ENCODE measurements at places on chromosomes 2 and 18.

DNA sequence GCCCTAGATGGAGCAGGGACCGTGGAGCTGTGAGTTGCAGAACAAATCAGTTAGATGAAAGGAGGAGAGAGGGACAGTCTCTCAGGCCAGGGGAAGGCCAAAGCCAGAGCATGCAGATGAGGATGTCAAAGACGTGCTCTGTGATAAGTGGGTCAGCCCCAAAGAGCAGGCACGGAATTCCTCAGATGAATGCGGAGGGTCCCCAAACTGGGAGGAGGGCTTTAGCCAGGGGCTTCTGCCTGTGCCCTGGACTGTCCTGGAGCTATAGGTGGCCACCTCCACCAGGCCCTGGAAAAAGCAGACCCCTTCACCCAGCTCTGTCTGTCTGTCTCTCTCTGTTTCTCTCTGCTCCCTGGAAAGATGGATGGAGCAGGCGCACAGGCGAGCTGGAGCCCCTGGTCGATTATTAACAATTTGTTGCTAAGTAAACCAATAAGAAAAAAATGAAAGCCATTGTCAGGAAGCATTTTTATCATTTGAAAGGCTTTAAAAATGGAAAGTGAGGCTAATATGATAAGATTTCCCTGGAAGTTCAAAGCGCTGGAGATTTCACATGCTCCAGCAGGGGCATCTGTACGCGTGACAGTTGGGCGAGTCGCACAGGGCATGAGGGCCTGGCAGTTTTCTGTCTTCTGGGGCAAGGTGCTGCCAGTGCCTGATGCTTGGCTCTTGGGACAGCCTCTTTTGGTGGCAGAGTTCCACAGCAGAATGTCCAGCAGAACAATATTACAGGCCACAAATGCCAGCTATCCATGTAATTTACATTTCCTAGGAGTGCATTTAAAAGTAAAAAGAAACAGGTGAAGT, 241.0 kb downstream of the GLI2 start:
- no peak overlapping the region for H3K27ac ChIP-seq
- H3K36me3 ChIP-seq = no peaks in the 10 kb centered on the region
- no peak for DNase-seq
- no peak overlapping the region for H3K4me3 ChIP-seq
- H3K4me1 ChIP-seq = no peaks in the 10 kb centered on the region

DNA sequence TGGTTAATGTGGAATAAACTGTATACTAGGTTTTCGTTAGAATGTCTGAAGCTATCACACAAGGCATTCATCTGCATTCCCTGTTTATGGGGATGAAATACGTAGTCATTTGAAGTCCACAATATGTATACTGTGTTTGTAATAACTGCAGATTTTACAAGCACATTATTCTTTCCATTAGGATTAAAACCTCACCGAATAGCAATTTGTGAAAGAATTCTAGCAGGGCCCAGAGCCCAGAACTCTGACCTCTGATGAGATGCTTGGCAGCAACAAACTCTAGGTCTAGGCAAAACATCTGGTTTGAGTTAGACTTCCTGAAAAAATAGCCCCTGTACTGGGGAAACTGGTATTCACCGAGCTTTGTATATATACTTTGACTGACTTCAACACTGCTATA, 158.2 kb downstream of the SRBD1 start:
- no peaks in the 10 kb centered on the region for H3K4me1 ChIP-seq
- no peak overlapping the region for H3K4me3 ChIP-seq
- H3K36me3 ChIP-seq = no peaks in the 10 kb centered on the region
- DNase-seq = no peak
- no peak overlapping the region for H3K27ac ChIP-seq

GRCh38 chr2:42113452-42113851, 55.7 kb upstream of the EML4 start:
- H3K27me3 ChIP-seq = no peaks in the 10 kb centered on the region
- no peaks in the 10 kb centered on the region for H3K36me3 ChIP-seq
- no peak for DNase-seq
- H3K4me3 ChIP-seq = no peak overlapping the region
- H3K4me1 ChIP-seq = no peaks in the 10 kb centered on the region
- no peak overlapping the region for H3K27ac ChIP-seq

GRCh38 chr18:72697706-72698105, 153.6 kb upstream of the CBLN2 start:
- H3K4me3 ChIP-seq = no peak overlapping the region
- H3K27ac ChIP-seq = no peak overlapping the region
- H3K36me3 ChIP-seq = no peaks in the 10 kb centered on the region
- no peak for DNase-seq
- H3K27me3 ChIP-seq = no peaks in the 10 kb centered on the region

DNA sequence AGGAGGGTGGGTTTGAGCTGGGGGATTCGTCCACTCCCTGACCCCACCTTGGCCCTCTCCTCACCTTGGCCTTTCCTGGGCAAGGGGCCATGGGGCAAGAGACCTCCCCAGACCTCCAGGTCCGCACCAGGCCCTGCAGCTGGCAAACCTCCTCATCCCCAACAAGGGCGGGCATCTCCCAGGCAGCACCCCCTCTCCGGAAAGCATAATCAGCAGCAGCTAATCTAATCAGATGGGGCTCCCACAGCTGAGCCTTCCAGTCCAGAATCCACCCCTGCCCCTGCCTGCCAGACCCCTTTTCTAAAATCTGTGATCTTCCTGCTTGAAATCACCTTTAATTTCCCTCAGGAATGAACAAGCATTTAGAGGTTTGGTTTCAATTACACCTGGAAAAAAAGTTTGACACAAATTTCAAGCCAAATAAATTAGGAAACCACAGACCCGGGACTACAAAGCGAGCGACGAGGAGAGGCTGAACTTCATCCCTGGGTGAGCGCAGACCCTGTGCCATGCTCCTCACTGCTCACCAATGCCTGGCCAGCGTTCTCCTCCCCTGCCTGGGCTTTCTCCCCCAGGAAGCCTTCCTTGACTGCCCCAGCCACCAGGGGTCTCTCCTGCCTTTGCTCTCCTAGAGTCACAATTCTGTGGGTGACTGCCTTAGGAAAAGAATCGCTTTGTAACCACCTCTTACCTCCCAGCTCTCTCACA, 143.0 kb upstream of the MYCN start:
- no peak overlapping the region for H3K4me3 ChIP-seq
- H3K4me1 ChIP-seq = no peaks in the 10 kb centered on the region
- no peaks in the 10 kb centered on the region for H3K36me3 ChIP-seq
- H3K27me3 ChIP-seq = no peaks in the 10 kb centered on the region

GRCh38 chr18:63844254-63844653, 43.3 kb upstream of the SERPINB2 start:
- no peaks in the 10 kb centered on the region for H3K4me1 ChIP-seq
- no peak overlapping the region for H3K27ac ChIP-seq

DNA sequence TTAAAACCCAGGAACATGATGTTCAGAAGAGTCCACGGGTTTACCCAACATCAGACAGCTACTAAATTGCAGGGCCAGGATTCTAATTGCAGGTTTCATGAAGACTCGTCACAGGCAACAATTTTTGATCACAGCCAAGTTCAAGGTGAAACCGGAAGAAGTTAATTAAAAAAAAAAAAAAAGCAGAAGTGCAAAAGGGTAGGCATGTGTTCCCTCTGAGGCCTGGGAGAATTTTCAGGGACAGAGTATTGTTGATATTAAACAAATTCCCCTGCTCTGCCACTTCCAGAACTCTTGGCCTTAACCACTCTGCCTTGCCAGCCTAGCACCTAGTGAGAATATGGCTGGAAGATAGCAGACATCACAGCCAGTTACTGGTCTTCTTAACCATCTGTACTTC, 99.4 kb upstream of the TRIB2 start:
- no peak for DNase-seq
- H3K36me3 ChIP-seq = no peaks in the 10 kb centered on the region
- no peaks in the 10 kb centered on the region for H3K27me3 ChIP-seq
- H3K4me3 ChIP-seq = no peak overlapping the region
- no peaks in the 10 kb centered on the region for H3K4me1 ChIP-seq

DNA sequence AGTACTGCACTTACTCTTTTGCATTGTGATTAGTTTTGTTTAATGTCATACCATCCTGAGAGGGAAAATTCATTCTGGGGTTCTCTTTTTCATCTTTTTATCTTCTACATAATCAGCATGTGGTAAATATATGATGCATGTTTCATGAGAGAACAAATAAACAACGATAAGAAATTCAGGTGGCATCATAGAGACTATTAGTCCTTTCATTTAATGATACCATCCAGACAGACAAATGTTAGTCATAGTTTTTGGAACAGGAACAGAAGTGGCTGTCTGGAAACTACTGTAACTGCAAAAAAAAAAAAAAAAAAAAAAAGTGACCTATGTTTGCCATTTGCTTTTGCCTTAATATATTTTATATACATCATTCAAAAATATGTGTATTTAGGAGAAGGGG, 761.0 kb downstream of the EPHA4 start:
- no peak overlapping the region for H3K4me3 ChIP-seq
- no peak overlapping the region for H3K27ac ChIP-seq
- no peaks in the 10 kb centered on the region for H3K36me3 ChIP-seq

DNA sequence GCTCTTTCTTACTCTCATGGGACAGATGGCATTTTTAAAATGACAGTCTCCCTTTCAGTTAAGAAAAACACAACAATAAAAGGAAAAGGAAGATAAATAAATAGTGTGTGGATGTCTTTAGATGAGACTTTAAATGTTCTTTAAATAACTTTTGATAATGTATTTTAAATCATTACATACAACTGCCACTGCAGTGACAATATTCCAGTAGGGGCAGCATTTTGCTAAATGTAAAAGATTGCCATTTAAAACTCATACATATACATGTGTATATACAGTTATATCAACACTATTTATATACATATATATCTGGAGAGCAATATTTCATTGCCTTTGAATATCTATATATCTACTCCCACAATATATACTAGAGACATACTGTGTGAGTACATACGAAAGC, 90.7 kb downstream of the INO80D start:
- DNase-seq = no peak
- H3K27ac ChIP-seq = no peak overlapping the region
- H3K36me3 ChIP-seq = no peaks in the 10 kb centered on the region
- H3K4me1 ChIP-seq = no peaks in the 10 kb centered on the region

- H3K4me1 ChIP-seq = no peaks in the 10 kb centered on the region
- no peak overlapping the region for H3K27ac ChIP-seq
- no peak overlapping the region for H3K4me3 ChIP-seq
- DNase-seq = no peak
Observed at GRCh38 chr18:31250902-31251301, 67.1 kb upstream of the DSG1 start.

GRCh38 chr2:241334813-241335212, 19.1 kb downstream of the SEPTIN2 start:
- peaks cover 17% of the 10 kb centered on the region for H3K36me3 ChIP-seq
- peaks cover 2% of the 10 kb centered on the region for H3K4me1 ChIP-seq
- no peak for DNase-seq
- no peaks in the 10 kb centered on the region for H3K27me3 ChIP-seq

DNA sequence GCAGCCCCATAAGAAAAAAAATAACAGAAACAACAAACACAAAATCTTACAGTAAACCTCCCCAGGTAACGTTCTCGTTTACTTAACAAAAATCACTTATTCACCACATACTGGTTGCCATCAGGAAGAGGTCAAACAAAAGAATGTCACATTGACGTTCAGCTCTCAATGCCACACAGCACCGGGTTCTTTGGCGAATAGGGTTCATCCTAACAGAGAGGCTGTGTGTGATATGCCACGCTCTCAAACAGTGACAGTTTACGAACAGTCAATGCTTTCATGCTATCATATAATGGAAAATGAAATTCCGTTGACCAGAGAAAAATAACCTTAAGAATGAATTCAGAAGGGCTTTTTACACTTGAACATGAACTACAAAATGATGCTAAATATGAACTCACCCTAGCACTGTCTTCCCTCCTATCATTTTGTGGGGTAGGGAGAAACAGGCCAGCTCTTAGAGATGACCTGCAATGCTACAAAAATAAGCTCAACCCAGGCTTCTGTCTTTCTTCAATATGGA, 2.0 kb downstream of the TMEM163 start:
- H3K4me3 ChIP-seq = no peak overlapping the region
- H3K27ac ChIP-seq = no peak overlapping the region
- DNase-seq = no peak
- H3K27me3 ChIP-seq = peaks cover 43% of the 10 kb centered on the region
- H3K36me3 ChIP-seq = no peaks in the 10 kb centered on the region
- H3K4me1 ChIP-seq = peaks cover 9% of the 10 kb centered on the region

DNA sequence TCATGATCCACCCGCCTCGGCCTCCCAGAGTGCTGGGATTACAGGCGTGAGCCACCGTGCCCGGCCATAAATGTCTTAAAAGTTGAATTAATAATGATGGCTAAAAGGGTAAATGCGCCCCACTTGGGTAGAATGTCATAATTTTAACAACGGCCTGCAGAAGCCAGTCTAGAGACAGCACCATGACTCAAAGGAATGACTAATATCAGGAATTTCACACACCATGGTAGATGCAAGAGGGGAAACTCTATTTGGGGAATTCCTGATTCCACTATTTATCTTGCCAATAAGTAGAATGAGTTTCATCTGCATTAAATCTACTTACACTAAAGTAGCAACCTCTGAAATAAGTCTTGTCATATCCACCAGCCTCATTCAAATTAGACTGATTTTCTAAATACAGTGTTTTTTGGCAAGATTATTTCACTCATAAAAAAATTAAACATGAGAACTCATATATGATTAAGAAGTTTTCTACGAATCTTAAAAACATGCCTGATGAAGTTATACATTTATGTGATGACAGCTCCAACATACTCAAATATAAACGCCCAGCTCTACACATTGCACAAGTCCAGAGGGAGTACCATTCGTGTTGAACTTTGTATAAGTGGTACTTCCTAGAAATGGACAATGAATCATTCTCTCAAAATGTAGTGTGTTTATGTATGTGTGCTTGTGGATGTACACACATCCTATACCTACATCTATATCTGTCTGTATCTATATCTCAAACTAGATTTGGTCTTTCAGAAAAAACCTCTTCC, 309.7 kb downstream of the IRS1 start:
- no peaks in the 10 kb centered on the region for H3K36me3 ChIP-seq
- H3K4me3 ChIP-seq = no peak overlapping the region
- H3K27ac ChIP-seq = no peak overlapping the region

DNA sequence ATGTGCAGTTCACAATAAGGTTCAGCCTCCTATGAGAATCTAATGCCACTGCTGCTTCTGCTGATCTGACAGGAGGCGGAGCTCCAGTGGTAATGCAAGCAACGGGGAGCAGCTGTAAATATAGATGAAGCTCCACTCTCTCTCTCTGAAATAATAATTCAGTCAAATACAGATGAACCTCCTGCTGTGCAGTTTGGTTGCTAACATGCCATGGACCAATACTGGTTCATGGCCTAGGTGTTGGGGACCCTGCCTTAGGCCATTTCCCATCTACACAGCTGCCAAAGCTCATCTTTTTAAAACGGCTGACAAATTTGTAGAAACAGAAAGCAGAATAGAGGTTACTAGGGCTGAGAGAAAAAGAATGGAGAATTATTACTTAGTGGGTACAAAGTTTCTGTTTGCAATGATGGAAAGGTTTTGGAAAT, 10.7 kb upstream of the HNRNPA3 start:
- H3K4me1 ChIP-seq = no peaks in the 10 kb centered on the region
- H3K27ac ChIP-seq = no peak overlapping the region
- DNase-seq = no peak
- H3K4me3 ChIP-seq = no peak overlapping the region
- no peaks in the 10 kb centered on the region for H3K27me3 ChIP-seq

- no peaks in the 10 kb centered on the region for H3K36me3 ChIP-seq
- no peak overlapping the region for H3K4me3 ChIP-seq
- H3K27ac ChIP-seq = no peak overlapping the region
- H3K27me3 ChIP-seq = no peaks in the 10 kb centered on the region
- no peak for DNase-seq
Observed at GRCh38 chr2:71798266-71799012, 345.1 kb downstream of the DYSF start.

- no peak overlapping the region for H3K4me3 ChIP-seq
- DNase-seq = no peak
- H3K36me3 ChIP-seq = no peaks in the 10 kb centered on the region
Observed at GRCh38 chr2:133732982-133733900, 165.0 kb upstream of the NCKAP5 start.

Data from colonic mucosa (tissue), 4 donors.